Uterus (tissue), 4 donors: ENCODE measurements at places on chromosomes 4 and X. TPM values are rescaled to one million over a fixed set of nuclear protein-coding genes. Genes with fewer than 3 reads are reported as not detected.

The CLDN2 gene
- total RNA-seq = not detected

DNA sequence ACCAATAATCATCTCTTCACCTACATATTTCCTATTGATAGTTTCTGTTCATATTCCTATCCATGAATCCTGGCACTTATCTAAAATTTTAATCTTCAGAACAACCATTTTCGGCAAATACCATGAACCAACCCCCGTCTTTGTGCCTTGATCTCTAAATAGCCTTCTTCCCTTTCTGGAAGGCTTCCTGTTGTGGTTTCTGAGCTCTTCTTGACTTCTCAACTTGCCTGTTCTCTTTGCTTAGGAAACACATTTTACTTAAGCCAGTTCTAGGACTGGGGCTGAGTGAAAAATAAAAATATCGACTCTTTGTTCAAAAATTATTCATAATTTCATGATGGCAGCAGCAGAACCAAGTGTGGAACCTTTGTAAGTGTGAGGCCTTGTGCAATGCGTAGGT lies 882.4 kb downstream of the C4orf33 start:
- no peak for DNase-seq

DNA sequence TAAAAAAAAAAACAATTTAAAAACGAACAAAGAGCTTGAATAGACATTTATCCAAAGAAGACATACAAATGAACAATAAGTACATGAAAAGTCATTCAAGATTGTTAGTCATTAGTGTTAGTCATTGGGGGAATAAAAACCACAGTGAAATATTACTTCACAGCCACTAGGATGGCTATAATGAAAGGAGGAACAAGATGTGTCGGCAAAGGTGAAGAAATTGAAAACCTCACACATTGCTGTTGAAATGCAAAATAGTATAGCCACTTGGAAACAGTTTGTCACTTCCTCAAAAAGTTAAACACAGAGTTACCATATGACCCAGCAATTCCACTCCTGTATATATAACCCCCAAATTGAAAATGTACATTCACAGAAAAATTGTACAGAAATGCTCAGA lies 45.2 kb upstream of the SLC39A8 start:
- no peak for DNase-seq

- DNase-seq = peak; percentile 21
Observed at GRCh38 chrX:9396930-9397329, 67.9 kb upstream of the TBL1X start.

GRCh38 chr4:61571761-61572559 lies 371.8 kb downstream of the ADGRL3 start:
- no peak for DNase-seq

GRCh38 chr4:153788413-153789276 lies at the start of gene SFRP2:
TSS of gene SFRP2 (minus strand) at chr4:153789083. CDS start at chr4:153788835, 248 bp downstream.
- no peak for DNase-seq

GRCh38 chr4:19748519-19749479 lies 502.9 kb upstream of the SLIT2 start:
- DNase-seq = peak; percentile 71

The PDGFC gene
- 103 TPM for total RNA-seq

GRCh38 chrX:15151267-15152186 lies 118.4 kb downstream of the ASB9 start:
- no peak for DNase-seq

The CAPN6 gene
- total RNA-seq = 112 TPM

GRCh38 chr4:25800245-25800644 lies 62.5 kb downstream of the SEL1L3 start:
- no peak for DNase-seq
